Occipital lobe (tissue), 3 donors: ENCODE measurements at places on chromosomes 2 and 18.

- DNase-seq, result no peak
Observed at GRCh38 chr2:153228904-153229303, 249.7 kb downstream of the RPRM start.

DNA sequence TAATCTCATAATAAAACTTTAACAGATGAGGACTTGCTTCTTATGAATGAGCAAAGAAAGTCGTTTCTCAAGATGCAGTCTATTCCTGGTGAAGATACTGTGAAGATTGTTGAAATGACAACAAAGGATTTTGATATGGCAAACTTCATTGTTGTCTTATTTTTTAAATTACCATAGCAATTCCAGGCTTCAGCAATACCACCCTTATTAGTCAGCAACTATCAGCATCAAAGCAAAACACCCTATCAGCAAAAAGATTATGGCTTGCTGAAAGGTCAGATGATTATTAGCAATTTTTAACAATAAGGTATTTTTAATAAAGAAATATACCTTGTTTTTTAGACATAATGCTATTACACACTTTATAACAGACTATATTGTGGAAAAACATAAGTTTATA lies 88.3 kb downstream of the COL5A2 start:
- no peak for DNase-seq

GRCh38 chr2:8676921-8677645 lies 4.8 kb upstream of the ID2 start:
- DNase-seq, result no peak

- no peak for DNase-seq
Observed at GRCh38 chr2:187310701-187311100, 137.4 kb downstream of the CALCRL start.

- DNase-seq, result no peak
Observed at GRCh38 chr2:61959381-61960293, 54.2 kb downstream of the COMMD1 start.

DNA sequence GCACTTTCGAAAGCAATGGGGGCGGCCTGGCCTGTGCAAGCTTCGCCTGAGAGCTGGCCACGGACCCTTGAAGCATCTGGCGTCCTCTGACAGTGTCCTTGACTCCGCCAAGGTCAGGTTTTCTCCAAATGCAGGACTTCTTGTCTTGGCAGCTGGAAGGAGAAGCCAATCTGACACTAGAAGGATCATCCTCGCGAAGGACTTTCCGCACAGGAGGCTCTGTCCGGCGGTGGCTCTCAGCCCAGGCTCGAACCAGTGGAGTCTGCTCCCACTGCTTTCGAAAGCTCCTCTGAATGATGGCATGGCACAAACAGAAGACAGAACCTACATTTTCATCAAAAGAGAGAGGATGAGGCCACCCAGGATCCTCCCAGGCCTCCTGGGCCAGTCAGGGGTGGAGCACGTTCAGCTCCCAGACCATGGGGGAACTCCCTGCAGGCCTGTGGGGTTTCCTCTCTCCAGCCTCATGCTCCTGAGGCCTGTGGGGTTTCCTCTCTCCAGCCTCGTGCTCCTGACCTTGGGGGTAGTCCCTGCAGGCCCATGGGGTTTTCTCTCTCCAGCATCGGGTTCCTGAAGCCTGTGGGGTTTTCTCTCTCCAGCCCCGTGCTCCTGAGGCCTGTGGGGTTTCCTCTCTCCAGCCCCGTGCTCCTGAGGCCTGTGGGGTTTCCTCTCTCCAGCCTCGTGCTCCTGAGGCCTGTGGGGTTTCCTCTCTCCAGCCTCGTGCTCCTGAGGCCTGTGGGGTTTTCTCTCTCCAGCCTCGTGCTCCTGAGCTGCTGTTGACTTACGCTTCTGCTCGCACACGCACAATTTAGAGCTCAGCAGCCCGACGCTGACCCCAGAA lies 396.5 kb upstream of the SALL3 start:
- DNase-seq, result no peak

- no peak for DNase-seq
Observed at GRCh38 chr2:51789918-51790317, 758.0 kb upstream of the NRXN1 start.

GRCh38 chr18:26461405-26461804 lies 86.9 kb downstream of the KCTD1 start:
- DNase-seq, result no peak

DNA sequence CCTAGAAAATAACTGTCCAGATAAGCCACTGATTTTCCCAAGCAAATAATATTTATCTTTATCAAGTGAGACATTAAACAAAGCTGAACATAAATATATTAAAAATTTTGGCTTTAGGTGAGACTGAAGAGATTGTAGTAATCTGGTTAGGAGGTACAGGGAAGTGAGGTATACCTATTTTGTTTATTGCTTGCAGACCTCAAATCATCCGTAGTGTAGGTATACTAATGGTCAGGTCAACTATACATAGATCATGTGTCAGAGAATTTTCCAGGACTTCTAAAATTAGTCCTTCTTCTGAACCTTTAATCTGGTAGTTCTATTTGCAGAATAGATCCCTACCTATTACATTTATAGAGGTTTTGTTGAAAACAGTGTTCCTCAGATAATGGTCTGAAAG lies 41.5 kb downstream of the SP140 start:
- DNase-seq, result no peak
